ENCODE measurements at places on chromosomes 6 and 20.

DNA sequence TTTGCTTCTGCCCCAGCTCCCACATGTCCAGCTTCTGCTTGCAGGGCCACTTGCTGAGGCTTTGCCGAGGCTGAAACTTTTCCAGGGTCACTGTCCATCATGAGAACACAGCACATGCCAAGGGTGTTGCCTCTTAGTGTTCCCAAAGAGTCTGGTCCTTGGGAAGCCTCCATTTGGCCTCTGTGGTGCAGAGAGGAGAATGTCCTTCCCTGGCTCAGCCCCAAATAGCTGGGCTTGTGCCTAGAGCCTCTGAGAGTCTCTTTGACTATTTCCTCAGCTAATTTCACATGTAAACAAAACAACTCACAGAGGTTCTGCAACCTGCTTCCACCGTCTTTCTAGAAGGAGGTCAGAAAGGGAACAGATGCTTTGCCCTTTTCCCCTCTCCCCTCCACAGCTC is 40.4 kb upstream of the RAB23 start:
- peak; percentile 60 for DNase-seq

GRCh38 chr20:11702721-11703518 is 214.8 kb upstream of the BTBD3 start:
- no peak for DNase-seq

DNA sequence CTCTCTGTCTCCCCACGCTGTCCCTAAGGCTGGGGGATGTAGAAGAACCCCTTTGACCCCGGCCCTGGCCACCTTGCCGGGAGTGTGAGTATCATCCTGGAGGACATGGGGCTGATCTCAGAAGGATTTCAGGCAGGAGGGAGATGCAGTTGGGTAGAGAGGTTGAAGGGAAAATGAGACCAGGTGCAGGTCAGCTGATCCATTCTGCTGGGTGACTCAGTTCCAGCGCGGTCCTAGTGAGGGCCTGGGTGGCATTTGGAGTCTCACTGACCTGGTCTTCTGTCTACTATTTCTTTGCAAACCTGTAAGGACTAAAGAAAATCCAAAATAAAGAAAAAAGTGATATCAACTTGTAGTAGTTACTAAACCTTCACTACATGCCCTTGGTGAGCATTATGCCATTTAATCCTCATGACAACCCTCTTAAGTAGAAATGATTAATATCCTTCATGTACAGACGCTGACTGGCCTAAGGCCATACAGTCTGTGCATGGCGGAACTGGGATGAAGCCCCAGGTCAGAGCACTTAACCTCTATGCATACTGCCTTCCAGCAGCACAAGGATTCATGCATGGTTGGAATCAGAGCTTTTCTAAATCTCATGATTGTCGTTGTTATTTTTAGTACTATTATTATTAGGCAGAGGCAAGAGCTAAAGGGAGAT is 106.3 kb downstream of the ZDHHC14 start:
- DNase-seq: no peak

DNA sequence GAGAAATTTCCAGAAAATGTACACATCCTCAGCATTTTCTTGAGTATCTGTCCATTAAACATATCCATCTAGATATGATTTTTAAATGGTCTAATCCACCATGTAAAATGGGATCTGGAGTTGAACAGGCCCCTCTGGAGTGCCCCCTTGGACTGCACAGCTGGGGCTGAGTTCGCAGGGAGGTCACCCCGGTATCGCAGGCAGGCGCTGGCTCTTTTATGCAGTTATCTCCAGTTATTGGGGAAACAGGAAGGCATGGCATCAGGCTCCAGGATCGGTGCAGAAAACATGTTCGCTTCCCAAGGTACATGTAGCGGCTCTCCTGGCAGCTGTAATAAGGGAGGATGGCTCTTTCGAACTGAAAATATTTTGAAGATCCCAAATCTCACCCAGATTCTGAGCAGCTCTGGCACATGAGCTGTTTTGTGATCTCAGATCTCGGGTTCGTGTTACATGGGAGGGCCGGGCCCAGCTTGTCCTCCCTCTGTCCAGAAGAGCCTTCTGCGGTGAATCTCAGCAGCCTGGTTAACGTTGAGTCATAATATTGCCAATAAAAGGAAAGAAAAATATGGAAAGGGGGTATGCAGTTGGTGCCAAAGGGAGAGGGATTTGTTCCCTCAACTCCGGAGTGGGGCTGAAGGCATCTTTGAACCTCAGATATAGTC is 167.7 kb downstream of the EYA2 start:
- no peak for DNase-seq

DNA sequence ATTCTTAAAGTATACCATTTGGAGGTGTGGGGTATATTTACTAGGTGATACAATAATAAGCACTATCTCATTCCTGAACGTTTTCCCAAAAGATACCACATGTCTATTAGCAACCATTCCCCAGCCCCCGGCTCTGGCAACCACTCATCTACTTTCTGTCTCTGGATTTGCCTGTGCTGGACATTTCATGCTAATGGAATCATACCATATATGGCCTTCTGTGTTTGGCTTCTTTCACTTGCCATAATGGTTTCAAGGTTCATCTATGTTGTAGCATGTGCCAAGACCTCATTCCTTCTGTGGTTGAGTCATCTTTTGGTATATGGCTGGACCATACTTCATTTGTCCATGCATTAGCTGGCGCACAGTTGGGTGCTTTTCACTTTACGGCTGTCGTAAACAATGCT is 39.7 kb downstream of the BCAS4 start:
- DNase-seq: no peak

DNA sequence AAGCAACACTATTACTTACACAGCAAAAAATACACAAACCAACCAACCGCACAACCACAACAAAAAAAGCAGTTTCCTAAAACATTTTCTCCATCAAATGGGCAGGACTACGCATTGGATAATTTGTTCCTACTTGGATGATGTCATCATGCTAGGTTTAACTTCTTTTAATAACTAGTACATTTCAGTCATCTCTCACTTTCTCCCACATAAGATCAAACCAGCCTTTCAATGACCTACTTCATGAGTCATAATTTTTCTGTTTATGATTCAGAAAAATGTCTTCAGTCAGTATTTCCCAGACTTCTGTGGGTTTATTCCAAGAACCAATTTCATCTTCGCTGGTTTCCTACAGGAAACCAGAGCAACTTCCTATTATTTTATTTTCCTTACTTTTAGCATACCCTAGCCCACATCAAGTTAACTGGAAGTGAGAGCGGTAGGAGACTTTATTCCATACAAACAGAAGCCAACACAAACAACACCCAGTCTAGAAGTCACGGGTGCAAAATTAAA is 134.2 kb downstream of the GMDS start:
- no peak for DNase-seq

DNA sequence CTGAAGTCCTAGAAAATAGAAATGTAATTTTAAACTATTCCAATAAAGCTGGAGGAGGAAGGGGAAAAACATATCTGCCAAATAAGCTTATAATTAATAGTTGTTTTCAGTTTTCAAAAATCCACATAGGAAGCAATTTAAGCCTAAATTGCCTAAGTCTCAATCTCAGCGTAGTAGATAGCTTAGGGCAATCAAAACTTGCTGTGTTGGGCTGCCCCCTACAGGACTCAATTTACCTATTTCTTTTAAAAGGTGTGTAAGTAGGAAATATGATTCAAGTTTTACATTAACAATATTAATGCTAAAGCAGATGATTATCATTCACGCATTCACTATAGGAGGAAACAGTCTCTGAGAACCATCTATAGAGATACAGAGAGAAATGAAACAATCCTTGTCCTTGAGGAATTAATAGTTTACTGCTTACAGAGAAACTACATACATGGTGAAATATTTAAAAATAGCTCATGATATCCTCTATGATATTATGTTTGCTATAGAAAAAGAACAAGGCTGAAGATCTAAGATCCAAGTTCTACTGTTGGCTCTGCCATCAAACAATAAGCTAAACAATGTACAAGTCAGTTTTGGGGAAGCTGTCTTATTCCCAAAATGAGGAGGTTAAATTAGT is 102.1 kb downstream of the ATG5 start:
- DNase-seq: peak; percentile 43

DNA sequence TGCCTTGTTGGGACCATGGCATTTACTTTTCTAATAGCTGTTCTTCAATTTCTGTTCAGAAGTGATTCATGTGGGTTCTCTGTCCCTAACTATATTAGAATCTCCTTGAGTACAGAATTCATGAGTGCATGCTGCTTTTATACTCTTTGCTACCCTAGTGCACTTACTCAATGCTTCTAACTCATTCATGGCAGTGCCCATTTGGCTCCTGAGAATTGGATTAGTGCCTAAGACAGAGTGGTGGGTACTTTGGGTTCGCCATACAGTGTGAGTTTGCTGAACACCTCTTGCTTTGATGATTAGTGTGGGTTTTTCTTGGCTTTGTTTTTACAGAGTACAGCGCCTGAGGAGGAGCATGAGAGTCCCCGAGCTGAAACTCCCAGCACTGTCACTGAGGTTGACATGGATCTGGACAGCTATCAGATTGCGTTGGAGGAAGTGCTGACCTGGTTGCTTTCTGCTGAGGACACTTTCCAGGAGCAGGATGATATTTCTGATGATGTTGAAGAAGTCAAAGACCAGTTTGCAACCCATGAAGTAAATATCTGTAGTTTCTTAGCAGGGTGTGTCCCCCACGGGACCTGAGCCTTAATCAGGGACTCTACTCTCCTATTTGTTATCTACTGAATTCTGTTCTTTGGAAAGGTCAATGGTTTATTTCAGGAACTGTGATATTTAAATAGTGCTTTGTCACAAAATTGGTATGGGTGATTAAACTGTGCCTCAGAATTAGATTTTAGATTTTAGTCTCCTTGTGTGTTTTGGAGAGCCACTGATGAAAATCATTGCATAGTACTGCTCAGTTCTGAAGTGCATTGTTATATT is 150.7 kb downstream of the UTRN start:
- DNase-seq: no peak

DNA sequence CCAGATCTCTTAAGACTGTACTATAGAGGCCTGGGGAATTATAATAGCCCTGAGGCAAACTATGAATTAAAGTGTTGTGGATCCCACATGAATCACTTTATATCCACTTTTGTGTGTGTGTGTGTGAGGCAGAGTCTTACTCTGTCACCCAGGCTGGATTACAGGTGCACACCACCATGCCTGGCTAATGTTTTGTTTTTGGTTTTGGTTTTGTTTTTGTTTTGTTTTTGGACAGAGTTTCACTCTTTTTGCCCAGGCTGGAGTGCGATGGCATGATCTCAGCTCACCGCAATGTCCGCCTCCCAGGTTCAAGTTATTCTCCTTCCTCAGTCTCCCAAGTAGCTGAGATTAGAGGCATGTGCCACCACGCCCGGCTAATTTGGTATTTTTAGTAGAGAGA is 32.2 kb upstream of the MICB start:
- DNase-seq: no peak

DNA sequence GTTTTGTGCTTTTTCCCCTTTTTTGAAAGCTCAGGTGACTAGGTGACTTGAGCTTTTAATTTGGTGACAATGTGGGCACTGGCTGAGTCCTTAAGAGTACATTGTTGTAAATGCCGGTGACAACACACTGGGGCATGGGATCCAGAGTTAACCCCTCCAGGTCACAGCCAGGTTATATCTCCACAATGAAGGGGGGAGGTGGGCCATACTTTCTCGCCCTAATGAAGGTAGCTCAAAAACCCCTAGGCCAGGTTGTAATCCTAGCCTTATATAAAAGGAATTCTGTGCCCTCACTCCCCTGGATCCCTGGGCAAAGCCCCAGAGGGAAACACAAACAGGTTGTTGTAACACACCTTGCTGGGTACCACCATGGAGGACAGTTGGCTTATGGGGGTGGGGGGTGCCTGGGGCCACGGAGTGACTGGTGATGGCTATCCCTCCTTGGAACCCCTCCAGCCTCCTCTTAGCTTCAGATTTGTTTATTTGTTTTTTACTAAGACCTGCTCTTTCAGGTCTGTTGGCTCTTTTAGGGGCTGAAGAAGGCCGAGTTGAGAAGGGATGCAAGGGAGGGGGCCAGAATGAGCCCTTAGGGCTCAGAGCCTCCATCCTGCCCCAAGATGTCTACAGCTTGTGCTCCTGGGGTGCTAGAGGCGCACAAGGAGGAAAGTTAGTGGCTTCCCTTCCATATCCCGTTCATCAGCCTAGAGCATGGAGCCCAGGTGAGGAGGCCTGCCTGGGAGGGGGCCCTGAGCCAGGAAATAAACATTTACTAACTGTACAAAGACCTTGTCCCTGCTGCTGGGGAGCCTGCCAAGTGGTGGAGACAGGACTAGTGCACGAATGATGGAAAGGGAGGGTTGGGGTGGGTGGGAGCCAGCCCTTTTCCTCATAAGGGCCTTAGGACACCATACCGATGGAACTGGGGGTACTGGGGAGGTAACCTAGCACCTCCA is 2.2 kb upstream of the VEGFA start:
- DNase-seq: peak; percentile 48

DNA sequence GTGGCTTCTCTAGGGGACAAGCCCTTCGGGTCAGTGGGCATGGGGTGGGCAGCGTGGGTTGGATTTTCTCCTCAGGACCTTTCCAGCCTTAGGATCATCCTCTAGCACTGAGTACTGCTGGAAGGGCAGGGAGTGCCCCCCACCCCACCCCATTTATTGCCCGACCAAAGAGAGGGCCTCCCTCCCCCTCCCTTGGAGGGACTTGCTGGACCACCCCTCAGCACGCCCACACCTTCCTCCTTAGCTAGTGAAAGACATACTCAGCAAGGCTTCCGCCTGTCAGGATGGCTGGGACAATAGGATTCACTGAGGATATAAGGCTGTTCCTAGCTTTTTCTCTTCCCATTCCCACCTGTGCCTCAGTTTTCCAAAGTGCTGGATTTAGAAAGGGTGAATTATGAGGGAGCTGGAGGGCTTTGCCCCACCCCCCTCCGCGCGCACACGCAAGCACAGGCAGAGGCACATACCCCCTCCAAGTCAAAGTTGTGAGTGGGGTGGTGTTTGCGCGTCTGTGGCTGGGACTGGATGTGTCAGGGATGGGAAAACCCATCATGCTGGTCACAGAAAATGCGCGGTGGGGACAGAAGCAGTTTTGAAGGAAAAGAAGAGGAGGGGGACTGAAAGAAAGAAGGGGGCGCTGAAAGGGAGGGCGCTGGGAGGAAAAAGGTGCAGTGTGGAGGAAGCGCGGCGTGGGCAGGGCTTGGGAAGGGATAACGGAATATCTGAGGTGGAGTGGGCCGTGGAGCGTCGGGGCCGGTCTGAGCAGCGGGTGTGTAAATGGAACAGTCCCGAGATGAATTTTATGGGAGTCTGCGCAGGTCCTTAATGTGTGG is 693 bp upstream of the SLC29A1 start:
- DNase-seq: peak; percentile 59

- DNase-seq: no peak
Observed at GRCh38 chr6:63661769-63662168, 26.2 kb downstream of the PHF3 start.

DNA sequence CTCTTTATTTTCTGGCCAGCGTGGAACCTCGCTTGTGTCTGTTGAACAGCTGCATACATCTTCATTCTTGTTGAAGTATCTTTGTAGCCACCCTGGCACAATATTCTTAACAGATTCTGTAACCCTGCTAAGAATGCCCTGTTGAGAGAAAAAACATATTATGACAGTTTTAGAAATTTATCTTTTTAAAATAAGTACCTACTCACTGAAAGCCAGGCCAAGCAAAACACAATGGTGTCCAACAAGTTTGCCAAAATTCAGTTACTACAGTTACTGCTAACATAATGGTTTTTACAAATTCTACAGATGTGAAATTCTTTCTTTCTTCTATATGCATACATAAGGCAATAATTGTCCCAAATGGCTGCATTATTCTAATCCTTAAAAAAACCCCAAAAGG is 18.2 kb downstream of the NUP153 start:
- peak; percentile 35 for DNase-seq

- DNase-seq: no peak
Observed at GRCh38 chr6:15854826-15855710, 192.2 kb upstream of the DTNBP1 start.

- no peak for DNase-seq
Observed at GRCh38 chr6:12477616-12478015, 187.5 kb downstream of the EDN1 start.

- peak; percentile 90 for DNase-seq
Observed at GRCh38 chr20:33994222-33994913, 657 bp downstream of the RALY start.

Measured in femur (tissue), 1 donor.